Breast epithelium (tissue), 4 donors: ENCODE measurements at places on chromosomes 7 and 10.

DNA sequence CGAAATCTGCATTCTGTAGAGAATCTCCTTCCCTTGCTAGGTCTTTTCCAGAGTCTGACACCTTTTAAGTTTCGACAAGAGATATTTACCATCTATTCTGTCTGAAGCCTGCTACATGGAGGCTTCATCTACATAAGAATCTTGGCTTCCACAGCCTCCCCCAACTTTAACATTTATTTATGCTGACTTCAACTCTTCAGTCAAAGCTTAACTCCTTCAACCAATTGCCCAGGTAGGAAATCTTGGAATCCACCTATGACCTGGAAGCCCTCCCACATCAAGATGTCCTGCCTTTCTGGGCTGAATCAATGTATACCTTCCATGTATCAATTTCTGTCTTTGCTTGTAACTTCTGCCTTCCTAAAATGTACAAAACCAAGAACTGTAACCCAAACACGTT is 54.7 kb downstream of the MINPP1 start:
- DNase-seq = no peak

DNA sequence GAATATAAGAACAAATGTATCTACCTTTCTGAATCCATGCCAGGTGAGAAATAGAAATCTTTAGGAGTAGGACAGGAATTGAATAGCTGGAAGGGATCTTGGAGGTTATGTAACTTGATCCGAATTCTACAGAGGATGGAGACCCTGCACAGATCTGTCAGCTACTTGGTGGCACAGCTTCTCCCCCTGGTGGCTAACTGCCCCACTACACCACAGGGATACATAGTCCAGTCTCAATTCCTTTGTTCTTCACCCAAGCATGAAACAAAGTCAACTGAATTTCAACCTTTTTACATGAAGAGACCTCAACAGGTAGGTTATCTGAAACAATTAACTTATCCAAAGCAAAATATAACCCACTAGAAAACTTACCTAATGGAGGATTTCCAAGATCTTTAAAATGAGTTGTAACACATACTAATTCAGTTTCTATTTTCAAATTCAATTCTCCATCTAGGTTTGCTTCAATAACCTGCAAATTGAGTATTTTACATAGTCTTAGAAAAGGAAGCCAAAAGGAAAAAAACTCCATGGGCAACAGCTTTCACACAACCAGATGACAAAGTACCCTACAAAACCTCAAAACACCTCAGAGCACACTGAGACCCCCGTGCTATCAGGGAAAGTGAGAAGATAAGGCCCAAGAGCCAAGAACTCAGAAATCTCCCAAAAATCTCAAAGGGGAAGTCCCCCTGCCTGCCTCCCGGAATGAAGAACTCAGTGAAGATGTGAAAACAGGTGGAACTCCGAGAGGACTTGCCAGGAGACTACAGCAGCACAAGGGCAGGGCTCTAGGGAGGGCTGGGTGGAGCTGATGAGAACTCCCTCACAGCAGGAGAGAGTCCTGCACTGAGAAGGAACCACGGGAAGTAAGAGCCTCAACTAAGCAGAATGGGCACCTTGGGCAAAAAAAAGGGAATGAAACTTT is 10.3 kb downstream of the HUS1 start:
- DNase-seq = no peak

- DNase-seq = no peak
Measured at GRCh38 chr10:21076381-21076780, 179.3 kb upstream of the NEBL start.

GRCh38 chr10:69092959-69093850 is 5.3 kb downstream of the SRGN start:
- peak; percentile 74 for DNase-seq

DNA sequence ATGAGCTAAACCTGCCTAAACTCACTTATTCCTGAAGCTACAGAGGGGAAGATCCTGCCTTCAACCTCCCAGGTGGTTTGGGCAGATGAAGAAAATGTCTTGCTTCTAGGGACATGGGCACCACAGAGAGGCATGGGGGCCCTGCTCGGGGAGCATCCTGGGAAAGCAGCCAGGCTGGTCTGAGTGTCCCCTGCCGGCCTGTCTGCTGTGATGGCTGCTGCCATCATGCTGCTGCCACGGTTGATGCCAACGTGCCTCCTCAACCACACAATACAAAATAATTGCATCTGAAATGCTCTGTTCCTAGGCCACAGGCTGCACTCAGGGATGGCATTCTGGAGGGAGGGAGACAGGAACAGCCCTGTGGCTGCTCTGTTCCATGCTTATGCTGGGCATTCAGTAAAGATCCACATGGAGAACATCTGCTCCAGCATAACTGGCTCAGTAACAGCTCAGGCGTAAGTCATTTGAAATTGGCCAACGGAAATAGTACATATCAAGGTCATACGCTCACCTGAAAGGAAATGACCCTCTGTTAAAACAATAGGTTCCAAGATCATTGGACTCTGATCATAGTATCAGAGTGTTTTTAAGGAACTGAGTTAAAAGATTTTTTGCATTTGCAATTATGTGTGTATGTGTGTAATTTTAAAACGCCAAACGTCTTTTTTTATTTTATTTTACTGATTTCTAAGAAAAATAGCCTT is 299.0 kb downstream of the TNS3 start:
- no peak for DNase-seq

- no peak for DNase-seq
Measured at GRCh38 chr10:89867964-89868363, 166.6 kb downstream of the KIF20B start.

GRCh38 chr7:157558516-157558874 is 221.7 kb downstream of the DNAJB6 start:
- no peak for DNase-seq

DNA sequence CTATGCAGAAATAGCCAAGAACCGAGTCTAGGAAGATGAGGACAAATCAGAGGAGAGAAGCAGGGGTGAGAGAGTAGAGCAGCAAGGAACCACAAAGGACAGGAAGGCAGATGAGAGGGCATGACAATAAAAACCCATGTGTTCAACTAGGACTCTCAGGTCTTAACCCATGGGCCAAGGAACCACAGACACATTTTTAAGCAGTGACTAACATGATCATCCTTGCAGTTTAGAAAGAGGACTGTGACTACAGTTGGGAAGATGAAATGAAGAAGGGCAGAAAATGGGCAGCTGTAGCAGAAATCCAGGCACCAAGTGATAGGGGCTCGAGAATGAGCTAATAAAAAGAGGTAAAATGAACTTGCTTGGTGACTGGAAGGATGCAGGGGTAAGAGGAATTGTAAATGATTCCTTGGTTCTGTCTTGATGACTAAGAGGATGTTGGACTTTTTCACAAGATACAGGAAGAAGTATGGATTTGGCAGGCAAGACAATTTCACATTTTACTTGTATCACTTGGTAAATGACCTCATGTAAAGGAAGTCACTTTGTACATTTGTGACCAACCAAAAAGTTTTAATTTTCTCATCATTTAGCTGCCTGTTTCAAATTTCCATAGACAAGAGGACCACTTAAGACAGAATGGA is 22.8 kb downstream of the SGMS1 start:
- no peak for DNase-seq

DNA sequence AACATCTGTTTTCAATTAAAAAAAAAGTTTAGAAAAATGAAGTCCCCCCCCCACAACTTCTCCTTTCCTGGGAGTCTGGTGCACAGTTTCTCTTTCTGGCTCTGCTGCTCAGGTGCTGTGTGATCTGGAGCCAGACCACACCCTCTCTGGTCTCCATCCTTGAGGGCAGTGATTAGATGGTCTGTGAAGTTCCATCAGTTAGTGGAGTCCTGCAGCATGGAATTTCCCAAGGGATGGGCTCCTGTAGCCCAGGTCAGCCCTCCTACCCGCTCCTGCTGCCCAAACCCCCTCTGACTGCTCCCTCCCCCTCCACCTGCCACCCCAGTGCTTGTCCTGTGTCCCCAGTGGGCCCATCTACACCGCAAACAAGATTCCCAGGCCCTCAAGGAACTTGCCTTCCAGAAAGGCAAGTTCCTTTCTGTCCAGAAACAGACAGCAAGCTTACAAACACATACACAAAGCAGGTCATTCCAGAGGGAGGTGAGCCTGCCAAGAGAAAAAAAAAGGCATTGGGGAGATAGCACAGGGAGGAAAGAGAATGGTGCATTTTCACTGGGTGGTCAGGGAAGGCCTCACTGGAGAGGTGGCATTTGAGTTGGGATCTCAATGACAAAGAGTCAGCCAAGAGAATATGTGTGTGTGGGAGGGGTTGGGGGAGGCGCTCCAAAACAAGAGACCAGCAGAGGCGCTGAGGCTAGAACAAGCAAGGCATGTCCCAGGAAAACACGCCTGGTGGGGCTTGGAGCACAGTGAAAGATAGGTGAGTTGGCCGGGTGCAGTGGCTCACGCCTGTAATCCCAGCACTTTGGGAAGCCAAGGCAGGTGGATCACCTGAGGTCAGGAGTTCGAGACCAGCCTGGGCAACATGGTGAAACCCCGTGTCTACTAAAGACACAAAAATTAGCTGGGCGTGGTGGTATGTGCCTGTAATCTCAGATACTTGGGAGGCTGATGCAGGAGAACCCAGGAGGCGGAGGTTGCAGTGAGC is 49.5 kb upstream of the SLC29A3 start:
- no peak for DNase-seq

DNA sequence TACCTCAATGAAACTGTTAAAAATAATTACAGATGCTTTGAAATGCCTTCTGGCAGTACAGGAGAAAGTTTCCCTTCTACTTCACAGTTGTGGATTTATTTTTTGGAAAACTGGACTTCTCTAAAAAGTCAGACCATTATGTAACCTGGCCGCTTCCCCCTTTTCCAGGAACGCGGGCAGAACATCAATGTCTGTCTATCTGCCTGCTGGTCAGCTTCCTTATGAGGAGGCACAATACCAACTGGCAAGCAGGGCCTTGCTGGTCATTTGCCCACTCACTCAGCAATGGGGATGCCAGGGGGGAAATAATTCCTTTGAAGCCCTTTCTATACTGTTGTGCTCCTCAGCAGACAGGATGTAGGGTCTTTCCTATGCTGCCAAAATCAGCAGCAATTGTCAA is 22.5 kb upstream of the ADRB1 start:
- no peak for DNase-seq

DNA sequence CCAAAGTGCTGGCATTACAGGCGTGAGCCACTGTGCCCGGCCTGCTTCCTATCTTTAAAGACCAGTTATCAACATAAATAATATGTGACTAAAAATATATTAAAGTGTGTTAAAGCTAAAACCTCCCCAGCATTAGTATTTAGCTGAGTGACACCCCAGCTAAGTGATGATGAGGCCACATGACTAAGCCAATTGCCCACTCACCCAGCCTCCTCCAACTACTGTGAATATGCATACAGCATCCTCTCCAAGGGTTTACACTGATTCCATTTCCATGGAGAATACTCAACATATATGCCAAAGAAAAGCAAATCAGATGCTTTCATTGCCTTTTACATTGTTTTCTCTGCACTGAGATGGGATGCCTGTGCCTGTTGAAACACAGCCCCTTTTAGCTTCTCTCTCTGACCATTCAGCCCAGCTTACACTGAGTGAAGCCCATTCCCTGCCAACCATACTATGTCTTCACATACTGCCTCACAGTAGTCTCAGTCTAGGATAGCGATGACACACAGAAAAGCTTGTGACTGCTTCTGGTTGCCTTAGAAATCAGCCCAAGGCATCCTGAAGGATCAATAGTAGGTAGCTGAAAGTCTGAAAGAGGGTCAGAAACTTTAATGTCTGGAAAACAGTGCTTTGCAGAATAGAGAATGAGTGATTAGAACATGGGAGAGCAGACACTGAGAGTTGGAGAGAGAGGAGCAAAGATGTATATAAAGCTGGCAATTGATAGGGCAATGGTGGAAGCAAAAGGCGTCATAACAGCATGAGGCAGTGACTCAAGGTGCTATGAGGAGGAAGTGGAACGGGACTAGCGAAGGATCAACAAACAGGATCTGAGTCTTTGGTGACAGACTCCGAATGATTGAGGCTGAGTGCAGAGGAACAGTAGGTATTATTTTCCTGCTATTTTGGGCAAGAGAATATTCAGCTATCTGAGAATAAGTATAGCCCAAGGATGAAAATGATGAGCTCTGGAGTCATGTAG is 19.8 kb upstream of the ATE1 start:
- DNase-seq = no peak

DNA sequence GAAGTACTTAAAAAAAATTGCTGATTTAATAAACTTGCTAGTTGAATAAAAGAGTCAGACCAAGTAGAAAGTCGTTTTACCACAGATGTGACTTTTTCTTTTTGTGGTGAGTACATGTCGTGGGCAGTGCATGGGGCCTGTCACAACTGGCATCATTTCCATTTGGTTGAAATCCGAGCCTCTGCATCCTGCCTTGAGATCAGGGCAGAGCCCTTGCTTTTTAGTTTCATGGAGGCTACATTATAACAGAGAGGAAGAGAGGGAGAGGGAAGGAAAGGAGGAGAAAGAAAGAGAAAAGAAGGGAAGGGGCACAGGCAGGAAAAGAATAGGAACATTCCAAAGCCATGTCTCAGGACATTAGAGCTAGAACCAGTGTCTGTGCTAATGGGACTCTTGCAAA is 20.4 kb upstream of the INSYN2A start:
- no peak for DNase-seq

GRCh38 chr10:90288391-90288933 is 569.4 kb downstream of the HTR7 start:
- no peak for DNase-seq

GRCh38 chr10:121983852-121984251 is 5.1 kb upstream of the TACC2 start:
- DNase-seq = no peak

DNA sequence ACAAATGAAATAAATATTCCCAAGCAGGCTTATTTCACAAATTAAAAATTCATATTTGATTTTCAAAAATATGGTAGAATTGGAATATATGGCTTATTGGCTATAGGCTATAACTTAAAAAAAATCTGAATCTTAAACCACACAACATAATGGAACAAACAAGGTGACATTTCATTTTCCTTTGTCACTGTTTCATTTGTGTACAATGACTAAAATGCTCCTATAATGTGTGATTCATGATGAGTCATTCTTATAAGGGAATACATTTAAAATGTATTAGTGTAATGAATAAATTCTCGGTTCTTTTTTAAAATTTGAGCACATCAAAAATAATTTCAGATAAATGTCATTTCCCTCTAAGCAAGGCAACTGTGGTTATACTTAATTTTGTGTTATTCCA is 148.0 kb upstream of the ANK3 start:
- no peak for DNase-seq

DNA sequence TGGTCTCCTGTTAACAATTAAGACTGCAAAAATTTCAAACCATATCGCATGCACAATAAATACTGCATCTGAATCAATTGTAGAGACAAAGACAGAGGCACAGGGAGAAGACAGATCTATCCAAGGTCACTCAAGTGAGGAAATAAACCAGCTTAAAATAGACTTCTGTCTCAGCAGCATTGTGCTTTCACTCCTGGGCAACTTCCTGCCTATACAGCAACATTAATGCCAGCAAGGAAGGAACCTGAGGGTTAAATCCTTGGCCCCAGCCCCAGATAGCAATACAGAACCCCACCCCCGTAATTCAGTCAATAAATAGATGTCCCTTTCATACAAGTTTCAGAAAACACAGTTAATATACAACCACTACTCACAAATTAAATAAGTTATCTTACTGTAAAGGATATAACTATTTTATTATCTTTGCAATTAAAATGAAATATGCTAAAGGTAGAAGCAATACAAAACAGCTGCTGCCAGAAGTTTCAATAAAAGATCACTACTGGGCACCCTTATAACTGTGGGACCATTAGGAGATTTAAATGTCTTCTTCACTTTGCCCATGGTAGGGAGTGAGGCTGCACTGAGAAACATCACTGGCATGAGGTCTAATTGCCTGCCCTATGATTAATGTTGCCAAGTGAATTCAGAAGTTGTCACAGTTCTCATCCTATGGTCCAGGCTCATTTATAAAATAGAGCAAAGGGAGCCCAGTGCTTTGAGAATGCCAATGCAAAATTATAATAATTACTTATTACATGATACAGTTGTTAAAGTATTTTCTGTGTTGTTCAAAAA is 49.4 kb downstream of the CAV1 start:
- no peak for DNase-seq
